ENCODE measurements at places on chromosomes 6 and 20.

GRCh38 chr20:18587665-18588573 lies at the start of gene DTD1:
Gene DTD1 (plus strand): TSS chr20:18588054. CDS start chr20:18588073, 19 bp downstream.
- DNase-seq, result peak; percentile 68

- no peak for DNase-seq
These were observed 2.6 kb upstream of the TFAP2C start for GRCh38 chr20:56626367-56627121.

- no peak for DNase-seq
These were observed 3.1 kb downstream of the HS3ST5 start for GRCh38 chr6:114339706-114340105.

DNA sequence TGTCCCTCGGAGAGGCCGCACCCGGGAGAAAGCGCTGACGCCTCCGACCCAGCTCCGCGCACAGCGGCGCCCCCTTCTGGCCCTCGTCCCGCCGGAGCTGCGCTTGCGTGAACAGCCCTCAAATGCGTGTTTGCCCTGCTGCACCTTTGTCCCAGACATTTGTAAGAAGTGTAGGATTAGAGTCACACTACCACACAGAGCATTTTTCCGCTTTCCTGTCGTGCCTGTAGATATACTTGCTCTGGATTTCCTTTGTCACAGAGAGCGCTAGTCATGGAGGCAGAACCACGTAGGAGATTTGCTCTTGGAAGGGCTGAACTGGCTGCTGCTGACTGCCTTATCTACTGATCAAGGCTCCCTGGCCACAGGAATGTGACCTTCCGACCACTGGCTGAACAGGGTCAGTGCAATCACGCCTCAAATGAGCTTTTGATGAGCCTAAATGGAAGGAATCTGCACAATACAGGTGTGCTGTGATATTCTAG lies 62.3 kb downstream of the PAX1 start:
- no peak for DNase-seq

- DNase-seq, result no peak
These were observed 173.8 kb downstream of the HIVEP2 start for GRCh38 chr6:142771162-142771561.
